ENCODE measurements at places on chromosomes 6 and 20.

- no peak for DNase-seq
These were observed at the start of gene GLYATL3 for GRCh38 chr6:49499623-49500022. GLYATL3 (plus strand) TSS chr6:49499923; CDS start chr6:49511991, 12,068 bp downstream.

GRCh38 chr6:168097221-168097620 lies 18.2 kb upstream of the FRMD1 start:
- DNase-seq: no peak

GRCh38 chr6:157813750-157814455 lies 9.1 kb upstream of the SNX9 start:
- DNase-seq: no peak

DNA sequence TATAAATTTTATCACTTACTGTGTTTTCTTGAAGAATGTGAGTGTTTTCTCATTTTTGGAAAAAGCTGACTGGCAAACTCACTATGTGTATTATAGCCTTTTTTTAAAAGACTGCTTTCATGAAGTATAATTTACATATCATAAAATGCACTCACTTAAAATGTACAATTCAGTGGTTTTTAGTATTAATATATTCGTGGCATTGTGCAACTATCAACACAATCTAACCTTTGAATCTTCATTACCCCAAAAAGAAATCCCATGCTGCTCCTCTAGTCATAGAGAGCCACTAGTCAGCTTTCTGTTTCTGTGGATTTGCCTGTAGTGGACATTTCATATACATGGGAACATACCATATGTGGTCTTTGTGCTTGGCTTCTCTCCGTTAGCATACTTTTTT lies 143.8 kb downstream of the PLCB4 start:
- DNase-seq: no peak

DNA sequence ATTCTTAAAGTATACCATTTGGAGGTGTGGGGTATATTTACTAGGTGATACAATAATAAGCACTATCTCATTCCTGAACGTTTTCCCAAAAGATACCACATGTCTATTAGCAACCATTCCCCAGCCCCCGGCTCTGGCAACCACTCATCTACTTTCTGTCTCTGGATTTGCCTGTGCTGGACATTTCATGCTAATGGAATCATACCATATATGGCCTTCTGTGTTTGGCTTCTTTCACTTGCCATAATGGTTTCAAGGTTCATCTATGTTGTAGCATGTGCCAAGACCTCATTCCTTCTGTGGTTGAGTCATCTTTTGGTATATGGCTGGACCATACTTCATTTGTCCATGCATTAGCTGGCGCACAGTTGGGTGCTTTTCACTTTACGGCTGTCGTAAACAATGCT lies 39.7 kb downstream of the BCAS4 start:
- peak; percentile 41 for DNase-seq

GRCh38 chr20:17543531-17544131 lies 12.5 kb upstream of the BFSP1 start:
- DNase-seq: no peak

DNA sequence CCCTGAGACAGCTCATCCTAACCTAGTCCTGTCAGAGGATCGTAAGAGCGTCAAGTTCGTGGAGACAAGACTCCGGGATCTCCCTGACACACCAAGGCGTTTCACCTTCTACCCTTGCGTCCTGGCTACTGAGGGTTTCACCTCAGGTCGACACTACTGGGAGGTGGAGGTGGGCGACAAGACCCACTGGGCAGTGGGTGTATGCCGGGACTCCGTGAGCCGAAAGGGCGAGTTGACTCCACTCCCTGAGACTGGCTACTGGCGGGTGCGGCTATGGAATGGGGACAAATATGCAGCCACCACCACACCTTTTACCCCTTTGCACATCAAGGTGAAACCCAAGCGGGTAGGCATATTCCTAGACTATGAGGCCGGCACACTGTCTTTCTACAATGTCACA lies 3.2 kb upstream of the RPP21 start:
- DNase-seq: no peak

DNA sequence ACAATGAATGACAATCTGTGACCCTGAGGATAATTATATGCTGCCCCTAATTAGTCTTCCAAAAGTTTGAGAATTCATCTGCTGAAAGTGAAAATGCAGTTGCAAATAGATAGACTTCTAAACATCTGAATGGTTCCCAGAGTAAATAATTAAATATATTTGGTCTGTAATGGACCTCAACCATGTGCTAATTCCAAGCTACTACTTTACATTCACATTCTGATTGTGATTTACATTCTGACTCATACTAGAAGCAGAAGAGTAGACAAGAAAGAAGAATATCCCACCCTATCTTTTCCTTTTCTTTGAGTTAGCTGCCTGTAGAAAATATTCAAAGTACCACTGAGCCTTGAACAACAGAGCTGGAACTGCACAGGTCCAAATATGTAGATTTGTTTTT lies 80.8 kb downstream of the PTPRK start:
- no peak for DNase-seq

DNA sequence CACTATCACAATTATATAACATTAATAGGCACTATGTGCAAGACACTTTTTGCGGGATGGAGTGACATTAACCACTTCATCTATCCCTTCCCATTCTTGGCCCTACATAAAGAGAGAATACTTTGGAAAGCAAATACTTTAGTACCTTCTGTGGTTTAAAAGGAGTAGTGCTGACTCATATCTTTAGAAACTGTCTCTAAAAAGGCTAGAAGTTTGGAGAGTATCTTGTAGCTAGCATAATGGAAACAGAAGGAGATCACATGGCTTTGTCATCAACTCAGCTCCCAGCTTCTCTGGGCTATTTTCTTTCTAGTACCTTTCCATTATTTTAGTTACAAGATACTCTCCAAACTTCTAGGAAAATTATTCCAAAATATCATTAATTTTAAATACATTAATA lies 157.5 kb downstream of the ADGRG6 start:
- no peak for DNase-seq

GRCh38 chr6:124823240-124824111 lies 138.8 kb upstream of the RNF217 start:
- no peak for DNase-seq

DNA sequence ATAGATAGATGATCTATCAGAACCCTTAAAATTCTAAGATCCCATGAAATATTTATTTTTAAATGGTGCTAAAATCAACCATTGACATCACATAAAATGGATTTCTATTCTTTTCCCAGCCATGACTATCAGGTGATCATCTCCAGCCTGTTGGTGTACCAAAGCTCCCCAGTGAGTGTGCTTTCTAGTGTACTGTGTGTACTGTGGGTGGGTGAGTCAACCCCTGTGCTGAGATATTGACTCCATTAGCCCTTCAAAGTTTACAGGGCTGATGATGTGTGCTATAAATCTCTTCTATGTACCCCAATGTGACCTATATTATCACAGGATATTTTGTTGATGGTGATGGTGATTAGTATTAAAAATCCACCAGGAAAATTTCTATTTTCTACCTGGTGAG lies 344.6 kb downstream of the MMUT start:
- DNase-seq: no peak

DNA sequence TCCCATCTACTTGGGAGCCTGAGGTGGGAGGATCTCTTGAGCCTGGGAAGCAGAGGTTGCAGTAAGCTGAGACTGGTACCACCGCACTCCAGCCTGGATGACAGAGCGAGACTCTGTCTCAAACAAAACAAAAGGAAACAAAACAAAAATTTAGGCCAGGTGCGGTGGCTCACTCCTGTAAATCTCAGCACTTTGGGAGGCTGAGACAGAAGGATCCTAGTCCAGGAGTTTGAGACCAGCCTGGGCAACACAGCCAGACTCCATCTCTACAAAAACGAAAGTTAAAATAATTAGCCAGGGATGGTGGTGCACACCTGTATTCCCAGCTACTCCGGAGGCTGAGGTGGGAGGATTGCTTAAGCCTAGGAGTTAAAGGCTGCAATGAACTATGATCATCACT lies 183.2 kb upstream of the ZNF217 start:
- DNase-seq: no peak

- peak; percentile 64 for DNase-seq
These were observed 42.0 kb upstream of the KIF16B start for GRCh38 chr20:16615199-16615598.

DNA sequence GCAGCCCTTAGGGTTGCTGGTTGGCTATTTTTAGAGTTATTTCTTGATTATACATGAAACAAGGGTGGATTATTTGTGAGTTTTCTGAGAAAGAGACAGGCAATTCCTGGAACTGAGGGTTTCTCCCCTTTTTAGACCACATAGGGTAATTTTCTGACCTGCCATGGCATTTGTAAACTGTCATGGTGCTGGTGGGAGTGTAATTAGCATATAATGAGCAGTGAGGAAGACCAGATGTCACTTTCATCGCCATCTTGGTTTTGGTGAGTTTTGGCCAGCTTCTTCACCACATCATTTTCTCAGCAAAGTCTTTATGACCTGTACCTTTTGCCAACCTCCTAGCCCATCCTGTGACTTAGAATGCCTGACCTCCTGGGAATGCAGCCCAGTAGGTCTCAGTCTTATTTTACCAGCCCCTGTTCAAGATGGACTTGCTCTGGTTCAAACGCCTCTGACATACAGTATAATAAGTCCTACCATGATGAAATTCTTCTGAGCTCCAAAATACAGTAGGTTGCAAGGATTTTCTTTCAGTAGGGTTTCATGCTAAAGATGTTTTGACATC lies 117.1 kb downstream of the ISM1 start:
- DNase-seq: no peak

DNA sequence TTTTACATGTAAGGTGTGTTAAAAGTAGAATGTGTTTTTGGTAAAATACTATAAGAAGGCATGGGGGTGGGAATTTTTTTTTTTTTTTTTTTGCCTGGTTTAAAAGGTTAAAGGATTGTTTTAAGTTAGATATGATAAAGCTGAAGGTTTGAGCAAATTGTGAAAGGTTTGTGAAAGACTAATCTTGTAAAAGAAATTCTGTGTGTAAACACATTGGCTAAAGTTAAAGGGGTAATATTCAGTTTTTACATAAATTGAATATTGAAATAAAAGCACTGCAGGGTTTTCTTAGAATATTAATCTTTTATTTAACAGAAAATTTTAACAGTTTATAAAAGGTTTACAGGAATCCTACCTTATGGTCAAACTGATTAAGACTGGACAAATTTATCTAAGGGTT lies 105.7 kb downstream of the DTNBP1 start:
- DNase-seq: no peak

- DNase-seq: peak; percentile 33
These were observed 8.7 kb upstream of the ARMC12 start for GRCh38 chr6:35727935-35728682.

GRCh38 chr6:144528743-144529425 lies 243.7 kb downstream of the UTRN start:
- no peak for DNase-seq

DNA sequence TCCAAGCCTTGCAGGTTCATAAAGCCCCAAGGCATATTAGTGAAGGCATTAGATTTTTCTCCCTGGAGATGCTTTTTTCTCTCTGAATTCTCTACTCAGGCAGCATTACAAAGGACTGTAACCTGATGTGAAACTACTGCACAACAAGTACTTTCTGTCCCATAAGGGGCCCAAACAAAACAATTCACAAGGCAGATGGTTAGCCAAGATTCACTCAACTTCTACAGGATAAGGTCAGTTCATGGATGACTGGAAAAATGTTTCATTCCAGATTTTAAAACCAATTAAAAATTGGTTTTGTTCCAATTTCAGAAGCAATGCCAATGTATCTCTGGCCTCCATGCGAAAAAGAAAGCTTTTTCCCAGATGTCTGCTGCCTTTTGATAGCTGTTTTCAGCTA lies 181.8 kb downstream of the KHDC1L start:
- DNase-seq: no peak

DNA sequence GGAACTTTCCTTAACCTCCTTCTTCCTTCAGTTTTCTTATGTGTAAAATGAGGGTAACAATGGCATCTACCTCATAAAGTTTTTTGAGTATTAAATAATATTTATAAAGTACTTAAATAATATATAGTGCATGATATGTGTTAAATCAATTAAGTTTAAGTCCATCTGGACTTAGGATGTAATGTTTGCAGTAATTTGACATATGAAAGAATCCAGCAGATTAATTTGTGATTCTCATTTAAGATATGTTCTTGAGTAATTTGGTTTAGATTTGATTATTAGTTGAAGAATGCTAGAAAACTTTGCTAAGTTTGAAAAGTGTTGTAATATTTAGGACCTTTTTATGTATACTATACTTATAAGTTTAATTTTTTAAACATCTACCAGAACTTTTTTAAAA lies 18.1 kb downstream of the KCTD20 start:
- DNase-seq: no peak
